Endothelial cell (in vitro differentiated cells): ENCODE measurements at places on chromosomes 1 and 21. TPM values are rescaled to one million over a fixed set of nuclear protein-coding genes. Genes with fewer than 3 reads are reported as not detected.

LRRC53 gene
- not detected for total RNA-seq

PRR9 gene
- total RNA-seq = not detected

KIAA1614 gene
- 2.6 TPM for total RNA-seq

RGS8 gene
- not detected for total RNA-seq

FAM177B gene
- total RNA-seq = not detected

INTS3 gene
- 69.4 TPM for total RNA-seq

KISS1 gene
- total RNA-seq = not detected
